ENCODE measurements at places on chromosomes 7 and 10.
A peak's percentile ranks its signal among the peaks of the same experiment; 100 is the strongest.

DNA sequence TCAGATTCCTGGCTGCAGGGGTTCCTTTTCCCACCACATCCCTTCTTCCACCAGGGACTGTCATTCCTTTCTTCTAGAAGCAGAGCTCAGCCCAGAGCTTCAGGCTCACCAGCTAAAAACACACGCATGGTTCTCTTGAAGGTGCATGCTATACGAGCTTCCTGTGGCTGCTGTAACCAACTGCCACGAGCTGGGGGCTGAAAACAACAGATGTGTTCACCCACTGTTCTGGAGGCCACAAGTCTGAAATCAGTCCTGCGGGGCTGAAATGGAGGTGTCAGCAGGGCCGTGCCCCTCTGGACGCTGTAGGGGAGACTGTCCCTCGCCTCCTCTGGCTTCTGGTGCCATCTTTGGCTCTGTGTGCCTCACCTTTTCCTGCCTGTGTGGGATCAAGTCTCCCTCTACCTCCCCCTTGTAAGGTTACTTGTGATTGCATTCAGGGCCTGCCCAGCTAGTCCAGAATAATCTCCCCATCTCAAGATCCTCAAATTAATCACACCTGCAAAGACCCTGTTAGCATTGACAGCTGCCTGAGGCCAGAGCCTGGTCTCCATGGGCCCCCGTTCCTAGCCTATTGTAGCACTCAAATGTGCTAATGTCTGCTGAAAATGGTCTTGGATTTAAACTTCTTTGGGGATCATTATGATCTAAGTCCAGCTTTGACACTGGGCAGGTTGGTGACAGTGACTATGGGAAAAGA, 13.7 kb downstream of the RAB19 start:
- no peak for DNase-seq

DNA sequence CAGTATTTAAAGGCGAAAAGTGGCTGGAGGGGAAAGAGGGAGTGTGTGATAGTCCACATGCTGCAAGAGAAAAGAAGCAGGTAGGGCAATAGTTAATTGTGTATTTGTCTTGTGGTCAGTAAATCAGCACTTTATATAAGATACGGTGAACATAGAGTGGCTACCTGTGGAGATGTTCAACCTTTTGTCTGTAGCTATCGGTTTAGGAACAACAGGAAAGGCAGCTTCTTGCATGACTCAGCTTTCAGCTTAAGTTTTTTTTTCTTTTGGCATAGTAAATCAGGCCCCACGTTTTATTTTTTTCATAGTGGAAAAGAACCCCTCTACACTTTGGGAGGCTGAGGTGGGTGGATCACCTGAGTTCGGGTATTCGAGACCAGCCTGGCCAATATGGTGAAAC, 14.2 kb upstream of the MTPN start:
- DNase-seq, result no peak

GRCh38 chr10:71740069-71740653, 20.6 kb upstream of the C10orf105 start:
- no peak for DNase-seq

- peak; percentile 79 for DNase-seq
Observed at GRCh38 chr7:99141841-99142726, 1.8 kb downstream of the SMURF1 start.

DNA sequence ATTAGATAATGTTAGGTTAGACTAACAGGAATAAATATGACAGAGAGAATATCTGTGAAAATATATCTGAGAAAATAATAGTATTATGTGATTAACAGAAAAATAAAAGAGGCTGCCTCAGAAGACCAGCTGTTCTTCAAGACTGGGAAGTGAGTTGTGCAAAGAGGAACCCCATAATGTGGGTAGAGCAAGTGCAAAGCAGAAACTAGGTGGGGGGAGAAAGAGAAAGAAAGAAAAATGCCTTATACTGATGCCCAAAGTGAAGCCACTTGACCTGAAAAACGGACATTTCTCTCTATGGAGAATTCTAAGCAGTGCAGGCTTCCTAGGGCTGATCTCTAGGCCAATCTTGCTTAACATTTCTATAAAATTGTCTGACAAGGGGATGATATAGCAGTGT, 3.8 kb downstream of the NEBL start:
- no peak for DNase-seq

GRCh38 chr10:121070275-121071070, 219.3 kb downstream of the WDR11 start:
- DNase-seq, result no peak

GRCh38 chr10:132537684-132538001, at the start of gene INPP5A:
INPP5A (plus strand) TSS chr10:132537787; CDS start chr10:132538097, 310 bp downstream.
- DNase-seq, result no peak

GRCh38 chr10:14253711-14254110, 77.0 kb downstream of the FRMD4A start:
- no peak for DNase-seq

- DNase-seq, result no peak
Observed at GRCh38 chr7:77288676-77289320, 89.2 kb upstream of the FGL2 start.

DNA sequence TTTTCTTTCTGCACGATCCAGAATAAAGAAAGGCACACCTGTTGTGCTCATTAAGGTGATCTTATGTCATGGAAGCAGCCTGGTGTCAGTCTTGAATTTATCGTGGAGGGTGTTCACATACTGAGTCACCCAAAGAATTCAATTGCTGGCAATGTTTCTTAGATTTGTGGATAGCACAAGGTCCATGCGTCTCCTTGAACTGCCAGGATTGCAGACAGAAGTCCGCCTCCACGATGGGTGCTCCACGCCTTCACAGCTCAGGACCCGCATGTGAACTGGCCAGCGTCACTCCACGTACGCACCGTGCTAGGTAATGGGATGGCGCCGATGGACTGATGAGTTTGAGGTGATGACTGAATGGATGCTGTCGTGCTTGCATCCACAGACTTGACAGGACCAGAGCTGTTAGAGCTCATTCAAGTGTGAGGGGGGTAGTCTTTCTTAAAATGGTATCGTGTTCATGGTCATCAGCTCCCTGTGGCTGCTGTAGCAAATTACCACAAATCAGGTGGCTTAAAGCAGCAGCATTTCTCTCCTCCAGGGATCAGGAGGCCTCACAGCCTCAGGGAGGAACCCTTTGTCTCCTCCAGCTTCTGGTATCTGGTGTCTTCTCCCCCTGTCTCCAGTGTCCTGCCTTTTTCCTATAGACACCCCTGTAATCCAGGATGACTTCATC, 65.4 kb upstream of the DNAJB6 start:
- DNase-seq, result no peak

GRCh38 chr10:13686331-13686752, 99.6 kb downstream of the PRPF18 start:
- DNase-seq, result no peak

DNA sequence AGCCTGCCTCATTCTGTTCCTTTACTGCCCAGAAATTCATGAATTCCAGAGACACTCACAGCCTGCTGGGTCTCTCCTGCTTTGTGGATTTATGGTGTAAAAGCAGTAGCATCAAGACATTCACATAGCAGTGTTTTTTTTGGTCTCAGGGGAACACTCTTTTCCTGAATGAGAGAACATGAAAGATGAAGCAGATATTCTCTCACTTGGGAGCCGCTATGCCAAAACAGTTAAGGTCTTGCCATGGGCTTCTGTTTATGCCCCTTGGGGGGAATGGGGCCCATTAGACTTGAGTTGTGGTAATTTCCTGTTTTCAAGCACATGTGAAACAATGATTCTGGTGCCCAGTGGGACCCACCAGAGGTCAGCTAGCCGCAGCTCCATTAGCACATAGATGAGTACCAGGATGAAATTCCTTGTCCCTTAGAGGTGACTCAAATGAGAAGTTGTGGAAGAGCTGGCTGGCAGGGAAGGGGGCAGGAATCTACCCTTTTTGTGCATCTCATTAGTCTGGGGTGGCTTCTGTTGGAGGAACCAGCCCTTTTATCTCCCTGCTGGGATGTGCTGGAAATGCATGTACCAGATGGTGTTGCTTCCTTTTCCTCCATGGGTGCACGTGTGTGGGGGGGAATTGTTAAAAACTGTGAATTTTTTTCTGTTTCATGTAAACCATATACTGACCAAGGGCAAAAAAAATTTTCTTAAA, 13.3 kb downstream of the BMPER start:
- DNase-seq, result no peak

DNA sequence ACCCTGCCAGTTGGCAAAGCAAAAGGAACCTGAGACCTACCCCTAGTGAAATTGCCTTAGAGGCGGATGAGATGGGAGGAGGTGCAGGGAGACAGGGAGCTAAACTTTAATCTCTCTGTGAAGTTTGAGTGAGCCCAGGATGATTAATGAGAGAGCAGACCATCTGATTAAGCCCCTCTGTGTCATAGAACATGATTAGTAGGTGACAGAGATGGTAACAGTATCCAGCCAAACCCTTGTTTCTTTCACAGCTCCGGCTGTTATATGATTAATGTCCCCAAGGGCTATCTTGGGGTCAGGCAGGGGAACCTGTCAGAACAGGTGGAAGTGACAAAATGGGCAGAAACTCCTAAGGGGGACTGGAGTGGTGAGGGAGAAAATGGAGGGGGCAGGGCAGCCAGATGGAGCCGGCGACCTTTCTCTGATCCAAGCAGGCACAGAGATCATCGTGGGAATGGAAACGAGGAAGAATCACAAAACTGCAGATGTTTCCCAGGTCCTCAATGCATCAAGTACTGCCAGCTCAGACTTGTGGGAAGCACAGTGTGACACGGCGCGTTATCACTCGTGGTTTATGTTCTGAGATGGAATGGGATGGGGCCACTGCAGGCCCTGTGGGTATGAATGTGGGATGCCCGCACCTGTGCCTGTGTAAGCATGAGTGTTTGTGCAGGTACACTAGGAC, 684.2 kb downstream of the LRMDA start:
- DNase-seq, result peak; percentile 22

- no peak for DNase-seq
Observed at GRCh38 chr7:155224116-155224811, 73.4 kb upstream of the INSIG1 start.

DNA sequence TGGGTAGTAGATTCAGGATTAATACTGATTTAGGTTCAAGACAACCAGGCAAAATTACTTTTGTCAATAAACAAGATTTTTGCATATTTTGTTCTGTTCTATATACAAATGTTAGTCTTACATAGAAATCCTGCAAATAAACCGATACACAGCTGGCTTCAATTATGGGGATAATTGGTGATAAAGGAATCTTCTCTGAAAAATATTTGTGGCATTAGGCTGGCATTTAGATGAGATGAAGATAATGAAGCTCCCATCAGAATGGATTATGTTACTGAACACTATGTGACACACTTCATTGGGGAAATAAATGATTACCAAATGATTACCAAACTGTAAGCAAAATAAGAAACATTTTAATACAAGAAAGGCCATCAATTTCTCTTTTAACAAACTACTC, 65.8 kb downstream of the NT5C2 start:
- no peak for DNase-seq

DNA sequence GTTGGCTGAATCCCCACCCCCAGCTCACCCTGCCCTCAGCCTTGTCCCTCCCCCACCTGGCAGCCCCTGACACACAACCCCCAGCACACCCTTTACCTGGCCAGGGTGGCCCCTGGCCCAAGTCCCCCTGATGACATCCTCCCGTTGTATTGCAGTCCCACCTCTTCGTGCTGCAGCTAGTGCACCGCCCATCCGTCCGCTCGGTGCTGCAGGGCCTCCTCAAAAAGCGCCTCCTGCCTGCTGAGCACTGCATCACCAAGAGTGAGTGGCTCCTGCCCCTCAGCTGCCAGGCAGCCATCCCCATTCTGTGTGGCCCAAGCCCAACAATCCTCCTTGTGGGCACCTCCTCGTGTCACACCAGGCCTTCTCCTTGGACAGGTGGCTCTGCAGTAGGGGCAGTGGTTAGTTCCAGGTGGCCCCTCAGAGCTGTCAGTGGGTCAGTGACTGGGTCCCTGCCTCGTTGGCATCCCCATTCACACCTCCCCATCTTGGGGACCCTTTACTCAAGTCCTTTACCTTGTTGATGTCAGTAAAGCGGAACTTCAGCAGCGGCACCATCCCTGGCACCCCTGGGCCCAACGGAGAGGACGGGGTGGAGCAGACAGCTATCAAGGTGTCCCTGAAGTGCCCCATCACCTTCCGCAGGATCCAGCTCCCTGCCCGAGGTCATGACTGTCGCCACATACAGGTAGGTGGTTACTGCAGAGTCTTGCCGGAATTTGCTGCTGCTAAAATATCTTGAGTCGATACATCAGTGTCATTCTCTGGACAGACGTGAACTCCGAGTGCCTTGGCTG, 14.3 kb downstream of the ZMIZ2 start:
- no peak for DNase-seq

DNA sequence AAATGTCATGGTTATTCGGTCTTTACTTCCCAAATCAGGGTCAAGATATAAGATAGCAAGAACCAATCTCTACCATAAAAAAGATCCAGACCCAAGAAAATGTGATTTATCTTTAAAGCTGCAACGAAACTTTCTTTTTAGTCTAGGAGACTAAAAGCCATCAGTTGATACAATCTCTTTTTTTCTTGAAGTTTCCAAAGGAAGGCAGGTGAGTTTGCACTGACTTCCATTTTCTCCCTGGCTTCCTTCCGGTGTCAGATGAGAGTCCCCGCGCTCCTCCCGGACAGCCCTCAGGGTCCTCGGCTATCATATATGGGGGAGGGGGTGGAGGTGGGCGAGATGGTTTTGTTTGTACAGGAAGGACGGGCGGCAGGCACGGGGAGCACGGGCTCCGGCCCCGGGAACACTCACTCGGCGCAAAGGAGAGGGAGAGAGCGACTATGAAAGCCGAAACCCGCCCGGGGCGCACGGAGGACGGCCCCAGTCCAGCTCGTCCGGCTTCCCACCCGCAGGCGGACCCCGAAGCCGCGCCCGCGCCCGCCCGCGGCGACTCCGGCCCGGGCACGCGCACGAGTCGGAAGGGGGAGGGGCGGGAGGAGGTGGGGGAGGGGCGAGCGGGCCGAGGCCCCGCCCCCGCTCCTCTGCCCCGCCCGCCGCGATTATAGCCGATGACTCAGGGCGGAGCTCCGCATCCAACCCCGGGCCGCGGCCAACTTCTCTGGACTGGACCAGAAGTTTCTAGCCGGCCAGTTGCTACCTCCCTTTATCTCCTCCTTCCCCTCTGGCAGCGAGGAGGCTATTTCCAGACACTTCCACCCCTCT, at the start of gene BAG3:
TSS of gene BAG3 (plus strand) at position 689 of the 822 bp plus-strand sequence. CDS start 296 bp downstream, outside the sequence.
- DNase-seq, result peak; percentile 92

- DNase-seq, result peak; percentile 36
Observed at GRCh38 chr10:128263891-128264688, 137.9 kb upstream of the MKI67 start.

DNA sequence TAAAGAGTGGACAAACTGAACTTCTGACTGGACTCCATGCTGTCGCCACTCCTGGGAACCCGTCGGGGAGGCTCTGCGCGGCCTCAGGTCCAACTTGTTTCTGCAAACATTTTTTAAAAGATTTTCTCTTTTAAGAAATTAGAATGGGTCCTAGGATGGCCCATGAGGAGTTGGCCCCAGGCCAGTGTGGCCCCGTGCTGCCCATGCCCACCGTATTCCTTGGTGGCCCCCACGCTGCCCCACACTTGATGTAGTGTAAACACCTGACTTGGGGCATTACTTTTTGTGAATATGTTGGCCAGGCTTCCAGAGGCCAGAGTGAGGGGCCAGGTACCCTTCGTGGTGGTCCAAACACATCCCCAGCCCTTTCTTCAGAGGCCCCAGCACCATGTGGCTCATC, 19.3 kb downstream of the ZNF316 start:
- no peak for DNase-seq
